ENCODE measurements at places on chromosomes 12 and 14.
A peak's percentile ranks its signal among the peaks of the same experiment; 100 is the strongest.

- DNase-seq, result peak; percentile 21
Measured at GRCh38 chr12:90253674-90254181, 545.1 kb upstream of the ATP2B1 start.

- no peak for DNase-seq
Measured at GRCh38 chr14:21915826-21916225, 242.2 kb upstream of the OR4E1 start.

DNA sequence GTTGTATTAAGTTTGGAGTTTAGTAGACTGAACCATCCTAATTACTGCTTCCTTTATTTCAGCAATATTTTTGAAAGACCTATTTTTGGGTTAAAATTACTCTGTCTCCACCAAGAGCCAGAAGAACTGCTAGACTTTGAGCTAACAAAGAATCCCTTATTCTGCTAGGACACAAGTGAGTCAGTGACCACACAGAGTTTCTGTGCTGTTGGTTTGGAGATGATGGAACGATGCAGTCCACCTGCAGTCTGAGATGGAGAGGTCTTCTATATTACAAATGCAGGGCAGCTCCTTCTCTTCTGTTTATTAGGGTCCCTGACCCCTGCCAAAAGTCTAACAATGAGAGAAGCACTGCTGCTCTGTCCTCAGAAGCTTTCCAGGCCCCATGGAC lies 6.7 kb upstream of the STXBP6 start:
- DNase-seq, result no peak

DNA sequence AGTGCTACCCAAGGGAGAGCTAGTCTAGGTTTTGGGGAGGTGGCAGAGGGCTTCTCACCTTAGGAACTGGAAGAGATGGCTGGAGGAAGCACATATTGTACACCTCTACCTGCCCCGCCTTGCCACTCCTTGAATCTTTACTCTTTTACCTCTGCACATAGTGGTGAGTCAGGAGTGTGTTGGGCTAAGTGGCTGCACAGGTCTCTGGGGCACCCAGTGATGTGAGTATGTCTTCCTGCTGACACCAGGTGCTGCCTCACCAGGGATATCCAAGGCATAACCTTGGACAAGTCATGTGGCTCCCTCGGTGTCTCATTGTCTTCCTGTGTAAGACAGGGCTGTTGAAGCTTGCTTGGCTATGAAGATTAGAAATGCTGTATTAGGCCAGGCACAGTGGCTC lies 19.8 kb upstream of the CABP1 start:
- DNase-seq, result no peak

GRCh38 chr12:109393437-109394345 lies 46.0 kb downstream of the MYO1H start:
- peak; percentile 73 for DNase-seq

DNA sequence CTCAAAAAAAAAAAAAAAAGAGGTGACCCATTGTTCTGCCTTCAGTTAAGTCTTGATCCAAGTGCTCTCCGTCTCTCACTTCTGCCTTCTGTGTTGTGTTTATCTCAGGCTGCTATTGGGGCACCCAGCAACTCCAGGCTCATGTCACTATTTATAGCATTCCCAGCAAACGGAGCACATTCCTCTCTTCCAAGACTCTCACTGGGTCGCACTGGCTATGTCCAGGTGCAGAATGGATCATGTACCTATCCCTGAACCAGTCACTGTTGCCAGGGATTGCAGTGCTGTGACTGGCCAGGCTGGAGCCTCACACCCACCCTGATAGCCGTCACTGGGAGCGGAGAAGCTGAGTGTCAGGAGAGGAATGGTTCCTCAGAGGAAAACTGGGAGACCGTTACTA lies 31.2 kb downstream of the RHOF start:
- DNase-seq, result no peak

- no peak for DNase-seq
Measured at GRCh38 chr12:126627596-126627995, 1562.4 kb downstream of the AACS start.

DNA sequence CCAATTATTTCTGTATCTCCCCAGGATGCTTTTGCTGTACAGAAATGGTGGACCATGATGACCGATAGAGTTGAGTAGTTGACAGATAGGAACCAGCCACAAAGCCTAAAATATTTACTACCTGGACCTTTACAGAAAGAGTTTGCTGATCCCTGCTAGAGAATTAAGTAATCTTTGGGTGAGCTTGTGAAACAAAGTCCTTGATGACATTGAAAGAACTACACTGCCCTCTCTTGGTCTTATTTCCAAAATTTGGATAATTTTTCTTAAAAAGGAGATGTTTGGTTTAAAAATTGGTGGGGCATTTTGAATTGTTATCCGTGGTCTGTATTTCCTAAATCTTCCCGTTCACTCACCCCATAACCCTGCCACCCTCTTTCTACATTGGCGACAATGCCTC lies 13.7 kb upstream of the TCTN1 start:
- peak; percentile 87 for DNase-seq

DNA sequence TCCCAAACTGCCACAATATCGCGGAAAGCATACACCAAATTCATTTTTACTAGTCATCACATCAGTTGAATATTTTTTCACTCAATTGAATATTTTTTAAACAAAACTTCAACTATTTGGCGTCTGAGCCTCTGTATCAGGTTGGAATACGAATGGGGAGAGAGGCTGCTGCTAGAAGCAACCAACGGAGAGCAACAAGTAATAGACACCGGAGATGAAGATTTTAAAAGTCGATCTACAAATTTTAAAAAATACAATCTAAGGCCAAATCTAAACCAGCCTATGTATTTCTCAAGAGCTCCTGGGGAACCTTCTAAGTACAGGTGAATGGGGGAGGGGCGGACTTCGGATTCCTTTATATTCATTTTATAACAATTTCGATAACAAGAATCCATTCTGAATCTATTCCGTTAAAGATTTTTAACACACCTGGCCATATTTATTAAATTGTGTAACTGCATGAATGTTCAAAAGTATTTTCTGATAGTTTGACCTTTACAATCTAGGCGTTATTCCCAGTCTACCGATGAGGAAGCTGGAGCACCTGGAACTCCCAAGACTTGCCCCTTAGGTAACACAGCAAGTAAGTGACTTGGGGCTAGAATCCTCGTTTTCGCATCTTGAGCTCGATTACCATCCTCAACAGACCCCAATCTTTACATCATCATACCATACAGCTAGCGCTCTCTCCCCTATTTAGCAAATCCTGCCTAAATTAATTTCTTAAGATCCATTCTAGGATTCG lies 1.2 kb downstream of the GNPNAT1 start:
- DNase-seq, result peak; percentile 22

DNA sequence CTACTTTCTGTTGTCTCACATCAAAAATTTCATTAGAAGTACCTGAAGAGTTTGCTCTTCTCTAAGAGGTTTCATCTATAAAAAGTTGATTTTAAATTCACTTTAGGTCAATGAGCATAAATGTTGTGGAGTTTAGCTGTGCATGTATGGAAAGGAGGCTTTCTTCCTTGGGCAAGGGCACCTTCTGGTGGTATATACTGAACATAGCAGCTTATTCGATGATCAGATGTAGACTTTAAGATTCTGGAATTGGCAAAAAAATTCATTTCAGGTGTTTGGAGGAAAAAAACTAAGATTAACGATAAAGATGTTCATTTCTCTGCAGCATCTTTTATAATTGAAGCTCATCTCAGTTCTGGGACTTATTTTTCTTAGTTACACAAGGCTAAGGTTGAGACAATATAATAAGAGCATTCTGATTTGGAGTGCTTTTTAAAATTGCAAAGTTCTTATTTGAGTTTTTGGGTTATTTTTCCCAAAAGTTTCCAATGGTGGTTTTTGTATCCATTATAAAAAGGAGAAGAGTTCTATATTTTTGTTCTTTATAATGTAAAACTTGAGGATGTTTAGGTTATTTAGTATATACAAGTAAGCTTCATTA lies 46.8 kb downstream of the TMEM117 start:
- DNase-seq, result peak; percentile 74

DNA sequence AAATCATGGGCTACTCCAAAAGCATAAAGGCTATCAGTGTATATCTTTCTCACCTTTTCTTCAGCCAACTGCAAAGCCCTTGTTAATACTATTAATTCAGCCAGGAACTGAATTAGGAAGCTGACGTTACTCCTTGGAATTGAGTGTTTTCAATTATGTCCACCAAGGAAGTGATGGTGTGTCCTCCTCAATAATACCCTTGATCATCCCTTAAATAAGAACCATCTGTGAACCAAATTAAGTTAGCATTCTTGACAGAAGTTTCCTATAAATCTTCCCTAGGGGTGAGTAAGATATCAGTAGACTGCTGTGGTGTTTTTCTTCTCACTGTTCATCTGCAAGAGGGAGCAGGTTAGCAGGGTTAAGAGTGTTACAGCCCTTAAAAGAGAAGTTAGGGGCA lies 252.3 kb upstream of the AVPR1A start:
- no peak for DNase-seq

- DNase-seq, result no peak
Measured at GRCh38 chr14:90450667-90451066, 53.8 kb downstream of the CALM1 start.

DNA sequence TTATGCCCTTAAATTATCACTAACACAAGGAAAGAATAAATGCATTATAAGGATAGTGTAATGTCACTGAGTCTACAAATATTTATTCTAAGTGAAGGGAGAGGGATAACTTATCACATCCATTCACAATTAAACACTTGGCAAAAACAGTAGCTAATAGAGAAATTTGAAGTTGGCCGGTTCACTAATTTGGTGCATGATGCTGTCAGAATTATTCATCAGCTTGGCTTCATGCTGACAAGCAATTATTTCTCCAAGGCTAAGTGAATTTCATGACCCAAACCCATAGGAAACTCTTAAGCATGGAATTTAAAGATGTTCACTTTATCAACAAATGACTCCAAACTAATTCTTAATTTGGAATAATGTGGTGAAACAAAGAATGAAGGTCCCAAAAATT lies 25.0 kb upstream of the NR1H4 start:
- DNase-seq, result no peak

DNA sequence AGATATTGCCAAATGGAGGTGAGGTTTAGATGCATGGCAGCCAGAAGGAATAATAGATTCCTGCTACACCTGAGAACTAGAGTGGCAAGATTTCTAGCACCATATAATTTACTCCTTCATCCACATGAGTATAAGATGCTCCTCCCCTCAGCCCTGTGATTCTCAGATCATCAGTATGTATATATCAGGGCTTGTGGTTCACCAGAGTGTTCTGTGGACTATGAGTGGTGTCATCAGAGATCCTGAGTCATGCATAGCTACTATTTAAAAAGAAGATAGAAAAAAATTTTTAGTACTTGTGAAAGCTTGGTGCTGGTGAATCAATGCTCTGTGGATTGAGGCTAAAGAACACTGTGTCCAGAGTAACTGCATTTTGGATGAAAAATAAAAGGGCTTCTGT lies 285.9 kb downstream of the BMP4 start:
- no peak for DNase-seq

- DNase-seq, result no peak
Measured at GRCh38 chr14:105168979-105169507, 467 bp upstream of the JAG2 start.

DNA sequence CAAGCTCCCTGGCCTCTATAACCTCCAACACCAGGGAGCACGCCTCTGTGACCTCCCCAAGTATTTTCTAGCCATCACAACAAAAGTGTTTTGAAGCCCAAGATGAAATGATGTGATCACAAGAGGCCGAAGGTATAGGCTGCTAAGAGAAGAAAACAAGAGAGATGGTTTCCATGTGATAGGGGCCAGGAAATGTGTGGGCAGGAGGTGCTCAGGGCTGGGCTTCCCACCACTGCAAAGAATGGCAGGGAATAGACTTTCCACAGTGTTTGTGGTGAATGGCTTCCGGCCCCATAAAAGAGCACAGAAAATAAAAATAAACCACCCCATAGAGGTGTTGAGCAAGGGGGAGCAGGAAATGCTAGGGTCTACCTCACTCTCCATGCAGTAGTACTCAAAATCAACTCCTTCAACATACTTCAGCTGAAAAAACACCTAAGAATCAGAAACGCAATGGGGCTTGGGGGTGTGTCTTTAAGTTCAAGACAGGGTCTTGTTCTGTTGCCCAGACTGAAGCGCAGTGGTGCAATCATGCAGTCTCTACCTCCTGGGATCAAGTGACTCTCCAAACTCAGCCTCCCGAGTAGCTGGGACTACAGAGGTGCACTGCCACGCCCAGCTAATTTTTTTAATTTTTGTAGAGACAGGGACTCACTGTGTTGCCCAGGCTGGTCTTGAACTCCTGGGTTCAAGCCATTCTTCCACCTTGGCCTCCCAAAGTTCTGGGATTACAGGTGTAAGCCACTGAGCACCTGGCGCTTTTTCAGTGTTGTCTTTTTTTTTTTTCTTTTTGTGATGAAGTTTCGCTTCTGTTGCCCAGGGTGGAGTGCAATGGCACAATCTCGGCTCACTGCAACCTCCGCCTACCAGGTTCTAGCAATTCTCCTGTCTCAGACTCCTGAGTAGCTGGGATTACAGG lies 27.1 kb downstream of the DAD1 start:
- peak; percentile 36 for DNase-seq

- no peak for DNase-seq
Measured at GRCh38 chr12:124415064-124415463, 120.2 kb downstream of the RFLNA start.

DNA sequence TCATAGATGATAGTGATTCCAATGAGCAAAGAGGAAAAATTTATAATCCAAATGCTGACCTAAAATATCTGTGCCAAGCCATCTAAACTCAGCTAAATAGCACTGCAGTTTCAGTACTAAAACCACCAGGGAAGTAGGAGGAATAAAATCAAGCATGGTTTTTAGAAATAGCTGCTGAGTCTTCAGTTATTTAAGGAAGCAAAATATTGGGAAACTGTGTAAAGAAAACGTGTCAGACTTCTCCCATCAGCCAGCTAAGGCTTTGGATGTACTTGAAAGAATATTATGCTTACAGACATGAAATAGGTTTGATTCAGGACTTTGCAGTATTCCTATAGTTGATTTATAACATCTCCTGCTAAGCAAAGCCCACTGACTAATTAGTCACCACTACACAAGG lies 24.7 kb downstream of the CLEC2D start:
- no peak for DNase-seq

DNA sequence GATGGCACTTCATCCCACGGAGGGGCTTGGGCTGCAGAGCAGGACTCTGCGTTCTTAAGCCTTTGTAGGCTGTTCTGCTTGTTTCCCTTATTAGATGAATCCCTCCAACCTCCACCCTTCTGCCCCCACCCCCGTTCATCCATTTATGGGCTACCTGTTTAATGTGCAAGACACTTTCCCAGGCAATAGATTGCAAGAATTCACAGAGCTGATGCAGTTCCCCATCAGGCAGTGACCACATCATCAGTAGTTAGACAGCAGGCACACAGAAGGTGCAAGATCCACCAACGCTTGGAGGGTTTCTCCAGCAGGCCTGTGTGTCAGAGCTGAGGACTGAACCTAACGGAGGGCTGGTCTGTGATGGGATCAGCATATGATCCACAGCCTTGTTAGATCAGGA lies 1.2 kb upstream of the C1R start:
- no peak for DNase-seq

DNA sequence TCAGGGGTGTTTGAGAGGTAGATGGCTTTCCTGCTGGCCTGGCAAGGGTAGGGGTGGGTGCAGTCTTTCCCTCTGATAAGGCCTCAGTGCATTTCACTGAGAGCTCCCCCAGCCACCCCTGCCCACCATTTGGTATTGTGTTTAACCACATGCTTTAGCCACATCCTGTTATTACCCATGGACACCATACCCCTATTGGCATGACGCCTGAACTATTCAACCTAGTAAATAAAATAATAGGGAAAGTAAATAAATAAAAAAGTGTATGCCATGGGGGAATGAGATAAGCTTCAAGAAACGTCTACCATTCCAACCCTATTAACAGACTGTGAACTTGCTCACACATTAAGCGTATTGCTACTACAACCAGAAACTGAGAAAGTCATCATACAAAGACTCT lies 7.6 kb upstream of the LGR5 start:
- DNase-seq, result no peak

All from OCI-M1 (cell line).